Islet precursor cell (in vitro differentiated cells): ENCODE measurements at places on chromosomes 11 and 22.

- DNase-seq, result peak; percentile 52
Observed at GRCh38 chr22:49764127-49764581, 63.5 kb downstream of the BRD1 start.

GRCh38 chr22:28029956-28030355 is 110.9 kb upstream of the PITPNB start:
- no peak for DNase-seq

DNA sequence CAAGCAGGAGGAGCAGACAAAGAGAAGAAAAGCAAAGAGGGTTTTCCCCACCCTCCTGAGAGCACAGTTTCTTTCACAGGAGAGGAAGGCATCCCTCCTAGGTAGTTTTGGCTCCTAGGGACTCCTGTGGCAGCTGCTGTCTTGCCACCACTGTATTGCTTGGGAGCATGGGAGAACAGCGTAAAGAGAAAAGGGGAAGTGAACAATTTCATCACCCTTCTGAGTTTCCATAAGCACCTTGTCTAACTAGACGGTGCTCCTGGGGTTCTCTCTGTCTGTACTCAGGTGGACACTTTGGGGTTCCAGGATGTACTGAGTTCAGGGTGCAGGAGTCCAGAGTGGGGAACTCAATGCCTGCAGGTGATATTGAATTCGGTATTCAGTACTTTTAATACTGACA is 1430.5 kb downstream of the TBC1D22A start:
- no peak for DNase-seq

- DNase-seq, result no peak
Observed at GRCh38 chr11:134266841-134267251, 9.3 kb upstream of the GLB1L3 start.

DNA sequence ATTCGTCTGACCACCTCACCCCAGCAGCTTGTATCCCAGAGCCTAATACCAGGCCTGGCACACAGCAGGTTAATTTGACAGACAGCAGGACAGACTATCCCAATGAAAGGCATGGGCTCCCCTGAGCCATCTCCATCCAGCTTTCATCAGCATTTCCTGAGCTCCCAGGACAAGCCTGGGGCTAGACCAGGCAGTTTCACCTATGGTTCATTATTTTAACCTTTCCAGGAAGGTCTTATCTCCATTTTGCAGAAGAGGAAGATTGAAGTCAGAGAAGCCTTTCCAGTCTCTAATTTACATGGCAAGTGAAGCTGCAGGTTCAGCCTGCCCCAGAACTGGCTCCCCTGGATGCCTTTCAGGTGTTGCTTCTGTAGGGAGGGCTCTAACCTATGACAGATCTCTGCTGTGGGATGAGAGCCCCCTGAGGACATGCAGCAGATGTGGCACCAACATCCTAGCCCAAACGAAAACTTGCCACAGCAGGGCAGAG is 17.0 kb downstream of the ARRB1 start:
- DNase-seq, result peak; percentile 81

DNA sequence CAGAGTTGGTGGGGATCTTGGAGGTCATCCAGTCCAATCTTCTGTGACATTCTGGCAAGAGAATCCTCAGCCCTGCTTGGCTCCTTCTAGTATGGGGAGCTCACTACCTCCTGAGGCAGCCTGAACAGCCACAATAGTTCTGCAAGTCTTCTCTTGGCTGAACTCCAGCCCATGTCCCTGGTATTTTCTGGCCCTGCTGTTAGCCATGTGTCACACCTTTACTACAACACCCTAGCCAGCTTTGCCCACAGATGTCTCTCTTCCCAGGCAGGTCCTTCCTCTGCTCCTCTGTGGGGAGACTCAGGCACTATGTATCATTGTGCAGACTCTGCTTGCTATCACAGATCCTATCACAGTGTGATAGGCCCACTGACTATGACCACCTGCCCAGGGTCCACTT is 297.7 kb downstream of the CTTN start:
- DNase-seq, result no peak

- DNase-seq, result no peak
Observed at GRCh38 chr11:15976433-15977045, 379.8 kb downstream of the SOX6 start.

- no peak for DNase-seq
Observed at GRCh38 chr11:67287355-67288197, 1.5 kb upstream of the ANKRD13D start.

GRCh38 chr22:38712486-38713207 is 6.9 kb downstream of the GTPBP1 start:
- no peak for DNase-seq

- DNase-seq, result peak; percentile 65
Observed at GRCh38 chr11:125494974-125495725, 915 bp downstream of the FEZ1 start.

GRCh38 chr11:11909727-11910126 is 68.0 kb downstream of the USP47 start:
- no peak for DNase-seq

GRCh38 chr11:63015521-63016215 is at the start of gene SLC22A8:
Gene SLC22A8 (minus strand): TSS chr11:63015841. CDS start chr11:63014958, 883 bp downstream.
- DNase-seq, result no peak

- no peak for DNase-seq
Observed at GRCh38 chr11:1650918-1651262, 21.3 kb downstream of the KRTAP5-5 start.

GRCh38 chr11:60363542-60364470 is 14.5 kb upstream of the MS4A7 start:
- peak; percentile 83 for DNase-seq

- DNase-seq, result no peak
Observed at GRCh38 chr11:111912535-111912934, at the start of gene HSPB2. Gene HSPB2 (plus strand): TSS chr11:111912734. CDS start chr11:111912830, 96 bp downstream.

DNA sequence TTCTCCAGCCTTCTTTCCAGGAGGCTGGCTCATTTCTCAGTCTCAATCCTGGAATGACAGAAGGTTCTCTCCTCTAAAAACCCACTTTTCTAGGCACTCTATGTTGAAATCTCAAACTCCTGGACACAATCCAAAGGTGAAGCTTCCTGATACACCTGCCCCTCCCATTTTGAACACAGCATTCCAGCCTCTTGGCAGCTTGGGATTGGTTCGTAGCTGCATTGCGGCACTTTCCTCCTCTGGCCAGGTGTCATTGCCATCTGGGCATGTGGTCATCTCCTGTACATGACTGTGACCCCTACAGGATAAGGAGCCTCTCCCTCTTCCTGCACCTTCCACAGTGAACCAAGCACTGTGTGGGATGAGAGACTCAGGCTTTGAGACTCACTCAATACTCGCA is 230.2 kb upstream of the B3GAT1 start:
- DNase-seq, result peak; percentile 37

- no peak for DNase-seq
Observed at GRCh38 chr11:17604915-17605233, 57.8 kb downstream of the OTOG start.
